ENCODE measurements at places on chromosomes 1 and 21.
A peak's percentile ranks its signal among the peaks of the same experiment; 100 is the strongest.

- no peak for DNase-seq
These were observed 867.4 kb upstream of the ADGRL2 start for GRCh38 chr1:80933346-80933745.

DNA sequence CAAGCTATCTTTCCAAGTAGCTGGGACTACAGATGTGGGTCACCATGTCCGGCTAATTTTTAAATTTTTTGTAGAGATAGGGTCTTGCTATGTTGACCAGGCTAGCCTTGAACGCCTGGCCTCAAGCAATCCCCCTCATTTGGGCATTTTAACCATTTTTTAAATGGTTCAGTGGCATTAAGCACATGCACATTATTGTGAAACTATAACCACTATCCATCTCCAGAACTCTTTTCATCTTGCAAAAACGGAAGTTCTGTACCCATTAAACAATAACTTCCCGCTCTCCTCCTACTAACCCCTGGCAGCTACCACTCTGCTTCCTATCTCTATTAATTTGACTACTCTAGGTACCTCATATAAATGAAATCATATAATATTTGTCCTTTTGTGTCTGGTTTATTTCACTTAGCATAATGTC, 4.8 kb upstream of the IL6R start:
- no peak for DNase-seq

- DNase-seq: no peak
These were observed 596 bp downstream of the ITGB2 start for GRCh38 chr21:44919913-44920693.

- DNase-seq: peak; percentile 52
These were observed 526 bp upstream of the SLC25A24 start for GRCh38 chr1:108200687-108201051.

GRCh38 chr1:9242338-9242969, 7.9 kb downstream of the H6PD start:
- no peak for DNase-seq

All from Caki2 (cell line).